ENCODE measurements at places on chromosomes 12 and 14. TPM values are rescaled to one million over a fixed set of nuclear protein-coding genes. Genes with fewer than 3 reads are reported as not detected.
A peak's percentile ranks its signal among the peaks of the same experiment; 100 is the strongest.

DNA sequence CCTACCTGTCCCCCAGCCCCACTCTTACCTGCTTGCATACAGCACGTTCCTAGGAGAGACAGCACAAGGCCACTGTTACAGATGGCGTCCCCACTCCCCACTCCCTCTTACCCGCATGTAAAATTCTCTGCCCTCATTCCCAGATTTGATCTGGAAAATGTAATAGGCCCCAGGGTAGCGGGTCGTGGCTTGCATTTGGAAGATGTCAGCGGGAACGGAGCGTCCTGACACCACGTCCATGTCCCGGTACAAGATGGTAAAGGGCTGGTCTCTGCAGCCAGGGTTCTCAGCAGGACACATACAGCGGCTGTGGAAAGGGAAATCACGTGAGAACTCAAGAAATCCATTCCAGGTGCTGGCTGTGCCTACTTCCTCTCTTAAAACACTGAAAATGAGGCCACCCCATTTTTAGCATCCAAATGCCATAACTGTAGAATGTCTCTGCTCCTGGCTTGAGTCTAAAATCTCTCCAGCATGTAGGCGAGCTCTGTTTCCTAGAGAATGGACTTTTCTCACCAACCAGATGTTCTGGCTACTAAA, 10.1 kb upstream of the TC2N start:
- peaks cover 28% of the 10 kb centered on the region for H3K4me1 ChIP-seq
- no peak overlapping the region for H3K4me3 ChIP-seq
- no peaks in the 10 kb centered on the region for H3K36me3 ChIP-seq
- no peak for DNase-seq

- H3K27ac ChIP-seq = no peak overlapping the region
- H3K4me3 ChIP-seq = no peak overlapping the region
- DNase-seq = no peak
- no peaks in the 10 kb centered on the region for H3K27me3 ChIP-seq
- no peaks in the 10 kb centered on the region for H3K4me1 ChIP-seq
These were observed 9.2 kb downstream of the NOS1 start for GRCh38 chr12:117352206-117352605.

DNA sequence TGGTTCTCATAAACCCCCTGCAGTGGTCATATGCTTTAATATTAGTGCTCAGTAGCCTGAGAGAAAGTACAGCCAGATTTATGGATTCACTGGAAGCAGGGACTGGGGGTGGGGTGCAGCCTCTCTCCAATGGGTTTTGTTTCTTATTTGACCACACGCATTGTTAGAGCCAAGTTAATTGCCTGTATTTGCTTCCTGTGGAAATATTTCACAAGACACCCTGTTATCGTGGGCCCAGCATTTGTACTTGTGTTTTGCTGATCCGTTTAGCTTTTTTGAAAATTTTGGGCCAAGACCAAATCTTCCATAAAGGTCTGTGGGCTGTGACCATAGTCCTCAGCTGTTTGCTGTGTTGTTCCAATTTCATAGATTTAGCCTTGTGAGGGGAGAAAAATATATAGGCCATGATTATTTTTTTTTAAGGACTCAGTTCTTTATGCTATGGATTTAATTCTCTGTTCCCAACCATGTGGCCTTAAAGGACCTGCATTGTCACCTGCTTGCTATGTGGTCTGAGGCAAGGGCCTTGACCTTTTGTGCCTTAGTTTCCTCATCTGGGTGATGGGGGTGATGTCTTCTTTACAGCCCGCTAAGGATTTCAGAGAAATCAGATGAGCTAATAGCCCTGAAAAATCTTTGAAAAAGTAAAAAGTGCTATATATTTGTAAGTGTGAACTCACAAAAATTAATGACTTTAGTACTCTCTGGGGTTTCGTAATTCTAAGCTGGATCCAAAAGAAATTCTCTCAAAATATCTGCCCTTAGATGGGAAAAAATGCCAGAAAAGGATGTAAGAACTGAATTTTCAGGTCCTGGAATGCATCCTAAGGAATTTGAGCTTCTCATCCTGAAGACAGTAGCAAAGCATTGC, 370.2 kb downstream of the DPF3 start:
- no peak overlapping the region for H3K4me3 ChIP-seq
- DNase-seq = no peak
- H3K27ac ChIP-seq = no peak overlapping the region
- H3K27me3 ChIP-seq = no peaks in the 10 kb centered on the region
- H3K36me3 ChIP-seq = no peaks in the 10 kb centered on the region
- H3K4me1 ChIP-seq = peaks cover 88% of the 10 kb centered on the region

DNA sequence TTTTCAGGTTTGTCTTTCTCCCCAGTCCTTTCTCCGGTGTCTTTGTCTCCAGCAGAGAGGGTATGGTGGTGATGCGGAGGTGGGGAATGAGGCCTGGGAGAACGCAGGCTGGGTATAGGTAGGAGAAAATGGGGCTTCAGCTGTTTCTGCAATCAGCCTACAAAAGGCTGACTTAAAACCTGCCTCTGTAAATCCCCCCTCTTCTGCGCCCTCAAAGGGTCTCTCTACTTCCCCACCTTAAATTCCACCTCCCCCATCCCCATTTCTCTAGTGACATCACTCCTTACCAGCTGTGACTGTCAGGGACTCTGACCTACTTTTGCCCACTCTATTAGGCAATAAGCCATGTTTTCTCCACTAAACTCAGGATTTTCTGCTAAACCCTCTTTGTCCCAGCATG, 8.1 kb upstream of the RIMKLB start:
- no peaks in the 10 kb centered on the region for H3K27me3 ChIP-seq
- peaks cover 11% of the 10 kb centered on the region for H3K4me1 ChIP-seq
- no peak overlapping the region for H3K4me3 ChIP-seq
- H3K36me3 ChIP-seq = no peaks in the 10 kb centered on the region
- DNase-seq = no peak

DNA sequence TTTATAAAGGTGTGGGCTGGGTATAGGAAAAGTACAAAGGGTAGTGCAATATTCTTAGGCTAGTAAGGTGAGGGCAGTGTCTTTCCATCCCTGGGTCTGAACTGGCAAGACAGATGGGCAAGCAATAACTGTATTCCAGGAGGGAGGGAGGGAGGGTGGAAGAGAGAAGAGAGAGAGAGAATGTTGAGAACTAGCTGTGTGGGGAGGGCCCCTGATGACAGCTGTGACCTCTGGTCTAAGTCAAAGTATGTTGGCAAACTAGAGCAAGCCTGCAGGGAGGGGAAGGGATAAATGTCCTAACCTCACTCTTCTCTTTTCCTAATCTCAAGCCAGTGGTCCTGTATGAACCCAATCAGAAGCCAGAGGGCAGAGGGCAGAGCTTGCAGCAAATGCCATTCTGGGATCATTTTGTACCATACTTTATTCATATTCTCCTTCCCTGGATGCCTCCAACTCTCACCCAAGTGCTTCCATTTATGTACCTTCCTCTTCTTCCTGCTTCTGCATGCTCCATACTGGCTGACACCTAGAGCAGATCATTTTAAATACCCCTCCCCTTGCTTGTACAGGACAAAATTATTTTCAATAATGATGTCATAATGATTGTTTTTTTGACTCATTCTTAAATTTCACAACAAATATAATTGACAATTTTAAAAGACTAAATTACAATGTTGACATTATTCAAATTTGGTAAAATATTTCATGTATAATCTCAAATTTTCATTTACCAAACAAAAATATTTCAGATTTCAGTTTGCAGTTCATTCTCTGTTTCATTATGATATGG, 75.9 kb downstream of the AKAP6 start:
- no peaks in the 10 kb centered on the region for H3K27me3 ChIP-seq
- no peak for DNase-seq
- no peaks in the 10 kb centered on the region for H3K36me3 ChIP-seq

DNA sequence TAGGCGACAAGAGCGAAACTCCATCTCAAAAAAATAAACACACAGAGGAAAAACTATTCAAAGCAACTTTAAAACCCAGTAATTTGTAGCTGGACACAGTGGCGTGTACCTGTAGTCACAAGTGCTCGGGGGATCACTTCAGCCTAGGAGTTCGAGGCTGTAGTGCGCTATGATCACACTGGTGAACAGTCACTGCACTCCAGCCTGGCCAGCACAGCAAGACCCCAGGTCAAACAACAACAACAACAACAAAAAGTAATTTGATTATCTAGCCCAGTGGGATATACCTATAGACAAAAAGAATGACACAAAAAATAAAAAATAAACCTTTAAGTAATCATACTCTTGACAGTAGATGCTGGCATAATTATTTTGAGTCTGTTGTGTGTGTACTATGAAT, 29.3 kb downstream of the STX2 start:
- no peaks in the 10 kb centered on the region for H3K27me3 ChIP-seq
- peaks cover 25% of the 10 kb centered on the region for H3K36me3 ChIP-seq
- H3K27ac ChIP-seq = no peak overlapping the region
- H3K4me3 ChIP-seq = no peak overlapping the region

DNA sequence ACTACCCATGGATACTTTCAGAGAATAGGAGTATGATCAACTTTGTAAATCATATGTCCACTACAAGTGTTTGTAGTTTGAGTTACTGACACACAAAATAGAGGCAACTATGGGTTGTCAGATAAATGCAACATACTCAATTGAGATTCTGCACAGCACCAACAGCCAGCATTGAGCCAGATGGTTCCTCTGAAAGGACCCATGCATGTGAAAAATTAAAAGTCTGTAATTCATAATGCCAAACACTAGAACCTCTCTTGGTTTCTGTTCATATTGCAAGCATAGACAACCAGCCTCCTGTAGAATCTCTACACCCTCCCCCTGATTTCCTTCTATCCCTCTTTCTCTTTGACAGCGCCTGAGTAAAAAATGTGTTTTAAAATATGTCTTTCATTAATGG, 831.0 kb downstream of the C12orf50 start:
- no peaks in the 10 kb centered on the region for H3K36me3 ChIP-seq
- no peaks in the 10 kb centered on the region for H3K4me1 ChIP-seq
- no peak overlapping the region for H3K4me3 ChIP-seq
- no peak for DNase-seq

- H3K4me3 ChIP-seq = no peak overlapping the region
- DNase-seq = no peak
- no peaks in the 10 kb centered on the region for H3K4me1 ChIP-seq
- H3K27me3 ChIP-seq = no peaks in the 10 kb centered on the region
- no peak overlapping the region for H3K27ac ChIP-seq
- no peaks in the 10 kb centered on the region for H3K36me3 ChIP-seq
These were observed 103.2 kb downstream of the SLC38A4 start for GRCh38 chr12:46722394-46723185.

GRCh38 chr14:104428333-104428851, 151.2 kb upstream of the C14orf180 start:
- H3K36me3 ChIP-seq = no peaks in the 10 kb centered on the region
- H3K27ac ChIP-seq = no peak overlapping the region
- no peaks in the 10 kb centered on the region for H3K4me1 ChIP-seq
- DNase-seq = no peak
- H3K4me3 ChIP-seq = no peak overlapping the region
- H3K27me3 ChIP-seq = no peaks in the 10 kb centered on the region

DNA sequence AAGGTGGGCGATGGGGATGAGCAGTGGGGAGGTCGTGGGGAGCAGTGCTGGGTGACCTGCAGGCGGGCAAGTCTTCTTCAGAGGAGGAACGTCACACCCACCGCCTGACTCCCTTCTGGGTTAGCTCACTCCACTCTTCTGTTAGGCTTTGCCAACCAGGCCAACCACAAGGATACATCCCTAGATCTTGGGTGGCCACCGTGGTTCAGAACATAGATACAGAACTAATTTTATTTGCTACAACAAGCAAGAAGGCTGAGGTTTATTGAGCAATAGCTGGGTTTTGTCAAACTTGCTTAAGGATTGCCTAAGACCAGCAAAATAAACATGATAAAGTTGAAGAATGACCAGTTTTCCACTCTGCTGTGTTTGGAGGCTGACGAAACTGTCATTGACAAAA, 109.4 kb downstream of the DACT1 start:
- no peak overlapping the region for H3K27ac ChIP-seq
- H3K4me1 ChIP-seq = no peaks in the 10 kb centered on the region
- DNase-seq = no peak
- no peaks in the 10 kb centered on the region for H3K36me3 ChIP-seq

The DLGAP5 gene
- polyA plus RNA-seq = 0.13 TPM

GRCh38 chr12:65672441-65672840, 151.8 kb upstream of the HMGA2 start:
- H3K27me3 ChIP-seq = no peaks in the 10 kb centered on the region
- H3K27ac ChIP-seq = no peak overlapping the region
- no peaks in the 10 kb centered on the region for H3K4me1 ChIP-seq
- no peak overlapping the region for H3K4me3 ChIP-seq
- no peak for DNase-seq

GRCh38 chr12:101773650-101774162, 34.4 kb upstream of the SYCP3 start:
- H3K4me1 ChIP-seq = no peaks in the 10 kb centered on the region
- H3K27ac ChIP-seq = no peak overlapping the region
- H3K4me3 ChIP-seq = no peak overlapping the region
- no peaks in the 10 kb centered on the region for H3K27me3 ChIP-seq
- peak; percentile 77 for DNase-seq

DNA sequence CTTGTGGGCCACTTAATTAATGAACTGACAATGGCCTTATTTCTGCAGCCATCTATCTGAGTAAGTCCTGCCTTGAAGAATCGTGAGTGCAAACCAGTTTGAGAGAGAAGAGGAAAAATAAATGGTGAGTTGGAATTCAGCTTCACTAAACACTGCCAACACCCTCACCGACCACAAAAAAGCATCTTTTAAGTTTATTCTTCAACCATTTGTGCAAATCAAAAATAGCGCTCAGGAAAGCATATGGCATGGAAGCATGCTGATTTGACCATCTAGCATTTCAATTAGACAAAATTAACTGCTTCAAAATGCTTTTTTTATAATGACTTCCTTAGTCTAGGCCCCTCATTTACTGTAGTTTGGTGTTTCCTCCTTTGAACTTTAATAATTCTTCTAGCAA, 294.0 kb downstream of the PPFIA2 start:
- no peak overlapping the region for H3K4me3 ChIP-seq
- no peak for DNase-seq

DNA sequence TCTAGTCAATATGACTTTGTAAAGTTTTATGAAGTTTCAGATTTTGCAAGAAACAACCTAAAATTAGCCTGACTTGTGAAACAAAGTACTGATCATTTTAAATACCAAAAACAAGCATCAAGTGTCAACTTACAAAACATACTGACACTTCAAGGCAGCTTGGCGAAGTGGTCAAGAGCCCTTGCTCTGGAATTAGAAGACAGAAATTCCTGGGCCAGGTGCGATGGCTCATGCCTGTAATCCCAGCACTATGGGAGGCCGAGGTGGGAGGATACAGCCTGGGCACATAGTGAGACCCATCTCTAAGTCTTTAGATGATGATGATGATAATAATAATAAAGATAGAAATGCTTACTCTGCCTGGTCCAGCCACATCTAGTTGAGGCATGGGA, 45.4 kb upstream of the NR2C1 start:
- no peak for DNase-seq
- H3K36me3 ChIP-seq = no peaks in the 10 kb centered on the region
- no peaks in the 10 kb centered on the region for H3K27me3 ChIP-seq
- H3K4me3 ChIP-seq = no peak overlapping the region

The VPS29 gene
- 104 TPM for polyA plus RNA-seq

The ERGIC2 gene
- polyA plus RNA-seq = 4.4 TPM
